ENCODE measurements at places on chromosomes 16 and 17.

DNA sequence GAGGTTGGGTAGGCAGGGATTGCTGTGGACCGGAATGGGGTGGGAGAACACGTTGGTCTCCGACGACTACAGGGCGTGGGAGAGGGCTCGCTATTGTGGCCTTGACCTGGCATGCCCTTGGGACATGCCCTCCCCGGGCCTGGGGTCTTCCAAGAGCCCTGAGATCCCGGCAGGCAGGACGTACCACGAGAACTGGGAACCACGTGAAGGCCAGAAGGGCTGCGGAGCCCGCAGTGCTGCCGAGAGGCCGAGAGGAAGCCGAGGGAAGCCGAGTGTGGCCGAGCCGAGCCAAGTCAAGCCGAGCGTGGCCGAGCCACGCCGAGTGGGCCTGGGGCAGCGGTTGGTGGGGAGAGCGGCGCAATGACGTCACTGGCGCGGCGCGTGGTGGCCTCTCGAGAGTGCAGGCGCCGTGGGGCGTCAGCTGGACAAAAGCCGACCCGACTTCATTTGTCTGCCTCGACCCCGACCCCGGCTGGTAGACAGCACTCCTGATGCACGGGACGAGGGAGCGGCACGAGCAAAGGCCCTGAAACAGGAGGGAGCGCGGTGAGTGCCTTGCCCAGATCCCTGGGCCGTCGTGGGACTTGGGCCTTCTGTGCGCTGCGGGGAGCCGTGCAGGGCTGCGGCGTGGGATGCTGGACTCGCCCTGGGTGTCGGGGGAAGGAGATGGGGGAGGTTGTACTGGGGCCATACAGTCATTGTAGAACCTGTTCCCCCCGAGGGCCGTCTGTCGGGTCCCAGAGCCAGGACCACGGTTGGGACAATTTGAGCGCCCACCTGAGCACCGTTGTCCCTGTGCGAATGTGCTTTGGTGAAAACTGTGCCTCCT is 6.6 kb downstream of the SOCS1 start:
- no peak for DNase-seq

GRCh38 chr17:78040440-78041385 is 82.2 kb downstream of the TNRC6C start:
- no peak for DNase-seq

DNA sequence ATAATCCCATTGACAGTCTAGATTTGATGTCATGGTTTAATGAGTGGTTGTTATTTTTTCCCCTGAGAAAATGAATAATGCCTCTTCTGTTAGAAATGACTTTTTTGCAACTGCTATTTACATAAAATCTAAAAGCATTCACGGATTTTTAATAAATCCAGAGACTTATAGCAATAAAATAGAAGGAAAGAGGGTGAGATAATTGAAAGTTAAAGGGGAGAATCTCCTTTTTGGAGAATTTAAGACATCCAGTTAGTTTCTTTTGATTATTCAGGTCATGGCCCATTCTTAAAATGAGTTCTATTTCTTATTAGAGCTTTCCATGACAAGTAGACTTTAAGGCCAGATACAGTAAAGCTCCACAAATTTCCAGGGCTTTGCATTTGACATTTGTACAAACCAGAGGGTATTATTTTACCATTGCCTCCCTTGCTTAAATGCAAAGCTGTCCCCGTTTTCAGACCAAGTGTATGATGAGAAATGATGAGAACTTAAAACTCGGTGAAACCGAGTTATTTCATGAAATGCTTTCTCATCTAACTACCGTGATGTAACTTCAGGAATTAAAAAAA is 789.0 kb upstream of the SOX9 start:
- no peak for DNase-seq

DNA sequence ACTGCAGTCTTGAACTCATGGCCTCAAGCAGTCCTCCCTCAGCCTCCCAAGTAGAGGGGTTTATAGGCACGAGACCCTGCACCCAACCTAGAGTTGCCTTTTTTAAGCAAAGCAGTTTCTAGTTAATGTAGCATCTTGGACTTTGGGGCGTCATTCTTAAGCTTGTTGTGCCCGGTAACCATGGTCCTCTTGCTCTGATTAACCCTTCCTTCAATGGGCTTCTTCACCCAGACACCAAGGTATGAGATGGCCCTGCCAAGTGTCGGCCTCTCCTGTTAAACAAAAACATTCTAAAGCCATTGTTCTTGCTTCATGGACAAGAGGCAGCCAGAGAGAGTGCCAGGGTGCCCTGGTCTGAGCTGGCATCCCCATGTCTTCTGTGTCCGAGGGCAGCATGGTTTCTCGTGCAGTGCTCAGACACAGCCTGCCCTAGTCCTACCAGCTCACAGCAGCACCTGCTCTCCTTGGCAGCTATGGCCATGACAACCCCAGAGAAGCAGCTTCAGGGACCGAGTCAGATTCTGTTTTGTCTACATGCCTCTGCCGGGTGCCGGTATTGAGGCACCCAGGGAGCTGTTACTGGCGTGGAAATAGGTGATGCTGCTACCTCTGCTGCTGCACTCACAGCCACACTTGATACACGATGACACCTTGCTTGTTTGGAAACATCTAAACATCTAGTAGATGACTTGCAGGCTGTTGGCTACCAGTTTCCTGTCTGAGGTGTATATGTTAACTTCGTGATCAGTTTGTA is 3.3 kb downstream of the RPL13 start:
- no peak for DNase-seq

GRCh38 chr16:70772493-70772892 is 28.5 kb downstream of the VAC14 start:
- DNase-seq: no peak

DNA sequence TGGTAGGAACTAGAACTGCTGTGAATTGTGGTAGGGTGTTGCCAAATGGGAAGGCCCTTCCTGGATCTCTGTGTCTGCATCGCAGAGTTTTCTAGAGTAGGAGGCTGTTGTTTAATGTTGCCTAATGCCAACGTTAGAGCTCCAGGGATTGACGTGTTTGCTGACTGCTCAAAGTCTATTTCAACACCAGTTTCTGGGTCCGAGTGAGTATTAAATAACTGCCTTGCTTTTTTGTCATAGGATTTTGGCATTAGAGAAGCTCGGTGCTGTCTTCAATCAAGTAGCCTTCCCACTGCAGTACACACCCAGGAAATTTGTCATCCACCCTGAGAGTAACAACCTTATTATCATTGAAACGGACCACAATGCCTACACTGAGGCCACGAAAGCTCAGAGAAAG is 40.0 kb downstream of the SF3B3 start:
- no peak for DNase-seq

DNA sequence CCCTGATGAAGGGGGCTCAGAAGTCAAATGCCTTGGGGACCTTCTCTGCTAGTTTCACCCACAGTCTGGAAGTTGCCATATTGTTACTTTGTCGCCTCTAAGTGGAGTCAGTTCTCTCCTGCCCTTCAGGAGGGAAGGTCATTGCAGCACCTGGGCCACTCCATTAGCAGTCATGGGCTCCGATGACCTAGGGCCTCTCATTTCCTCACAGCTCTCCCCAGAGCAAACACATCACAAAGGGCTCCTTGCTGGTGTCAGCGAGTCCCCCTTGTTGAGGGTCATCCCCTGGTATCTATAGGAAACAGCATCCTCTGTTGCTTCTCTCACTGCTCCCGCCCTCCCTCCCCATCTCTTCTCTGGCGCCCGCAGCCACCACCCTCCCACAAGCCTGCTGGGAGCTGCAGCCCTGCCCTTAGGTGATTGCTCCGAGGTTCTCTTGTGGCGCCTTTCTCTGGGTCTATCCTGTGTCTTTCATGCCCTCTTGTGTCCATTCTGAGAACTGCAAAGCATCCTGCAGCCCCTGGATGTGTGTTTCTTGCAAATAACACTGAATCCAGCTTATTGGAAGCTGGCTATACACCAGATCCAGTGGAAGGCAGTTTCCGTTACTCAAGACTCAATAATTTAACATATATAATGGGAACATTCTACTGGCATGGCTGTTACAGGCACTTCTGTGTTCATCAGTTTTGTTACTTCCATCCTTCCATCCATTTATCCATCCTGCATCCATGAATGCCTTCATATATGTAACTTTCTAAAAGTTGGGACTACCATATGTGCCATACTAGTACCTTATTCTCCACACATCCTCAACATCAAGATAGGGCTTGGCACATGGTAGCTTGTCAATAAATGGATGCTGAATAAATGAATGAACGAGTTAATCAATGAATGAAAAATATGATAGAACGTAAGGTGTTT is 21.2 kb downstream of the PDILT start:
- no peak for DNase-seq

DNA sequence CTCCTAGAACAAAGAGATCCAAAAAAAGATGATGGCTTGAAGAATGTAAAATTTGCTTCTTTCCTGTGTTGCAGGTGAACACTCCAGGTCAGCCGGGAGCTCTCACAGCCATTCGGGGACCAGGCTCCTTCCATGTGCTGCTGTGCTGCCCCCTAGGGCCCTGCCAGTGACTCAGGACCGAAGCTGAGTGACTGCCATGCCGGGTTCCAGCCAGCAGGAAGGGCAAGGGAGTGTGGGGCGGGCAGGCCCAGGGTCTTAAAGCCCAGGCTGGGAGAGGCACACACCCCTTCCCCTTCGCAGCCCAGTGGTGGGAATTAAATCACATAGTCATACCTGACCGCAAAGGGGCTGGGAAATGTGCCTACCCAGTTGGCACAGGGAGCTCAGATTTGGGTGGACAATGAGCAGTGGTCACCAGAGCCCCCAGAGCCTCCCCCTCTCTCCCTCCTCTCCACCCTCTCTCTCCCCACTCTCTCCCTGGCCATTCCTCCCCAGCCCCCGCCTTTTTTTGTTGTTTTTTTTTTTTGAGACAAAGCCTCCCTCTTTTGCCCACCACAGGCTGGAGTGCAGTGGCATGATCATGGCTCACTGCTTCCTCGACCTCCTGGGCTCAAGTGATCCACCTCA is 11.5 kb downstream of the EPOP start:
- no peak for DNase-seq

GRCh38 chr16:30335598-30336474 is 19.3 kb downstream of the CD2BP2 start:
- no peak for DNase-seq

GRCh38 chr16:25140459-25140858 is 28.9 kb downstream of the LCMT1 start:
- DNase-seq: no peak

GRCh38 chr16:72664056-72664508 is 383.8 kb downstream of the ZFHX3 start:
- DNase-seq: no peak

DNA sequence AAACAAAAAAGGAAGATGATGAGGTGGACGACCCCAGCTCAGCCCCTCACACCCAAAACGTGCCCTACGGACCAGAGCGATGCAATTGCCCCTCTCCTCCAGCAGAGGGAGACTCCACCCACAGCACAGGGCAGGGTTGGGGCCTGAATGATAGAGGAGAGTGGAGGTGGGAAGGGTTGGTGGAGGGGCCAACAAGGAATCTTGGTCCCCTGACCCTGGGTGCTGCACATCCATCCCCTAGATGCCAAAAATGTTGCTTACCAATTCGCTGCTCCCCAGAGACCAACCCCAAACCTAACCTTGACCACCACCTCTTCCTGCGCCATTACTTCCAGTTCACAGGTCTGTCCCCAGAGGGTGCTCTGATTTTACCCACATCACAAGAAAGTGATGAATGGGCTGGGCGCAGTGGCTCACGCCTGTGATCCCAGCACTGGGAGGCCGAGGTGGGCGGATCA is 12.9 kb downstream of the P2RX5 start:
- no peak for DNase-seq

DNA sequence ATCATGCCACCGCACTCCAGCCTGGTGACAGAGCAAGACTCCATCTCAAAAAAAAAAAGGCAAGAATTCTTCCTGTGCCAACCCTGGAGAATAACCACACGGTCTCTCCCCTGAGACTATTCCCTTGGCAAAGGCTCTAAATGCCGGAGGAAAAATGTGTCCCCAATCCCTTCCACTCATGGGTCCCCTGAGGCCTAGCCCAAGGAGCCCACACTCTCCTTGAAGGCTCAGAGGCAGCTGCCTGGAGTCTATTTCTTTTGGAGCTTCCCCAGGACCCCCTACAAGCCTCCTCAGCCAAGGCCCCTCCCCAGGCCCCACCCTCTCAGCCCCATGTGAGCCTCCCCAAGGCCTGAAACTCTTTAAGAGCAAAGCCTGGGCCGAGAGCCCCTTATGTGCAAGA is 16.6 kb downstream of the CEP131 start:
- no peak for DNase-seq

DNA sequence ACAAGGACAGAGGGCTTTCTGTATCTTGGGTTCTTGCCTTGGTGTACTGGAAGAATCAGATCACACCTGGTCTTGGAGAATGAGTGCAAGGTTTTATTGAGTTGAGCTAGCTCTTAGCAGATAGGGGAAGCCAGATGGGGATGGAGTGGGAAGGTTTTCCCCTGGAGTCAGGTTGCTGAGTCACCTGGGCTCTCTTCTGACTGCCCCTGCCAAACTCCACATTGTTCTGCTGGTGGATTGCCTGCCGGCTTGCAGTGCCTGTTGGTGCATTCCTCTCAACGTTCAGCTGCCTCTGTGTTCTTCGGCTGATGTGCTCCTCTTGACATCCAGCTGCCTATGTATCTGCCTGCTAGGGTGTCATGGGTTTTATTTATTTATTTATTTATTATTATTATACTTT is 1431.1 kb downstream of the CDH8 start:
- no peak for DNase-seq

DNA sequence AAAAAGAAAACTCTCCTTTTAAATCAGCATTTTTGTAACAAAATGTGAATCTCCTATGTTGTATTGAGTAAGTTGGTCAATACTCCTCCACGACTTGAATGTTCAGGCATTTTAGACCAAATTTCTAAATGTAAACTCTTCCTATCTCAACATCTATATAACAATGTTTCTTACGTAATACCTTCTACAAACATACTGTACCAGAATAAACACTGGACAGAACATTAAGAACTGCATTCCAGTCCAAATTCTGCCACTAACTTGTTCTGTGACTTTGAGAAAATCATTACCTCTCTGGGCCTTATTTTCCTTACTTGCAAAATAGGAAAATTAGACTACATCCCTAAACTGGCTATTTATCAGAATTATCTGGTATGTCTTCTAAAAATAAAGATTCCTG is 40.1 kb downstream of the AKAP10 start:
- no peak for DNase-seq

DNA sequence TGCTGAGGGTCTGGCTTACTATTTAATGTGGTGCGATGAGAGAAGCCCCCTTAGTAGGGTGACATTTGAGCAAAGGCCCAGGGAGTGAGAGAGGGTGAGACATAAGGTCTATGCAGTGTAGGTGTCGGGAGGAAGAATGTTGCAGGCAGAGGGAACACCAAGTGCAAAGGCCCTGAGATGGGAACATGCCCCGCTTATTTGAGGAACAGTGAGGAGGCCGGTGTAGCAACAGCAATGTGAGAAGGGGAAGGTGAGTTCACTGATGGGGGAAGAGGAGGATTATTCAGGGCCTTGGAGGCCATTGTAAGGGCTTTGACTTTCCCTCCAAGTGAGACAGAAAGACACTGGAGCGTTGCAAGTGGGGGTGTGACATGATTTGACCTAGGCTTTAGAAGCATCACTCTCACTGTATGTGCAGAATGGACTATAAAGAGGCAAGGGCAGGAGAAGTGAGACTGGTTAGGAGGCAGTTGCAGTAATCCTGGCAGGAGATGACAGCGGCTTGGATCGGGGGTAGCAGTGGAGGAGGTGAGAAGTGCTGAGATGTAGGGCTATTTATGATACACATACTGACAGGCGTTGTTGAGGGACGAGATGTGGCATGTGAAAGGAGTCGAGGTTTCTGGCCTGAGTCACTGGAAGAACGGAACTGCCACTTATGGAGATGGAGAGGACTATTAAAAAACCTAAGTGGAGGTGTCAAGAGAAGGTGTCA is 145.3 kb downstream of the SPECC1 start:
- DNase-seq: no peak

Data from stimulated activated CD8-positive, alpha-beta memory T cell treated with anti-CD3 and anti-CD28 coated beads, Interleukin-4, amount 100 ng/mL, for 1 hour (primary cell).